ENCODE measurements at places on chromosomes 1 and 21. TPM values are rescaled to one million over a fixed set of nuclear protein-coding genes. Genes with fewer than 3 reads are reported as not detected.
A peak's percentile ranks its signal among the peaks of the same experiment; 100 is the strongest.

The S100PBP gene
- 32.1 TPM for total RNA-seq

The ARHGEF19 gene
- total RNA-seq, result 6.7 TPM

GRCh38 chr1:168223261-168223660, 2.5 kb upstream of the SFT2D2 start:
- H3K36me3 ChIP-seq, result no peaks in the 10 kb centered on the region
- no peak for DNase-seq
- peaks cover 24% of the 10 kb centered on the region for H3K4me1 ChIP-seq

DNA sequence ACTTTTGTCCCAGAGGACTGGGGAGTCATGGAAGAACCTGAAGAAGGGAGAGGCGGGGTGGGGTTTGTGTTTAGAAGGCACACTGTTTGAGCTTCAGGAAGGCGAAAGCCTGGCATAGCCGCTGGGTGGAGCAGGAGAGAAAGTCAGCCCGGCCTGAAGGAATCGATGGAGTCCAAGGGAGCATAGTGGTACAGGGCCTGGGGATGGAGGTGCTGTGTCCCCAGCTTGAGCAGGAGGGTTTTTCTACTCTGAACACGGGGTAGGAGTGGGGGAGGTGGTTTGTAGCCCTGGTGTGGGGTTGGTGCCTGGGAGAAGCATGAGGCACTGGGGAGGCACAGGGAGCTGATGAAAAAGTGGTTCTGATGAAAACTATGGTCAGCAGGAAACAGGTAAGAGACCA, 4.7 kb upstream of the CCDC24 start:
- no peaks in the 10 kb centered on the region for H3K36me3 ChIP-seq
- H3K4me3 ChIP-seq, result no peak overlapping the region
- H3K27me3 ChIP-seq, result no peaks in the 10 kb centered on the region
- peak overlapping the region; percentile 41 for H3K27ac ChIP-seq

The TTC24 gene
- total RNA-seq, result not detected

DNA sequence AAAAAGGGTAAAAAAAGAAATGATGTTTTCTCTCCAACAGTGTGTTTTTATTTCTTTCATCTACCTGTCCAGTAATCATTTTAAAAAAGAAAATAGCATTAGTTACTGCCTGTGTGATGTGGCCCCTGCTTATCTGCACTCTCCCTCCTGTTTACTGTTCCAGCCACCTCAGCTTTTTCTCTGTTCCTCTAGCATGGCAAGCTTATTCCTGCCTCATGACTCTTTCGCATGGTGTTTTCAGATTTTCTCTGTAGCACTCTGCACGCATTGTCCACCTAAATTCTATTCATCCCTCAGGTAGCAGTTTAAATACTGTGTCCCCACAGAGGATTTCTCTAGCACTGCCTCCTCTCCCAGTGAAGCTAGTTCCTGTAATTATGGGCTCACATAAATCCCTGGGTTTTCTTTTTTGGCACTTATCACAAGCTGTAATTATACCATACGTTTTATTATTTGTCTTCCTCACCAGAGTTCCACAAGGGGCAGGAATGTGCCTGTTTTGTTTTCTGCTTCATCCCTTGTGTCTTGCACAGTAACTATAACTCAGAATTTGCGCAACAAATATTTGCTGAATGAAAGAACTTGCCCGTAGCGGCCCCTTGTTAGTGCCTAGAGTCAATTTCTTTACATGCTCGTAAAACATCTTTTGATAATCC, 51.4 kb upstream of the LRIG2 start:
- no peaks in the 10 kb centered on the region for H3K27me3 ChIP-seq
- no peak for DNase-seq
- peak overlapping the region; percentile 84 for H3K27ac ChIP-seq

The IL12RB2 gene
- 3.3 TPM for total RNA-seq

DNA sequence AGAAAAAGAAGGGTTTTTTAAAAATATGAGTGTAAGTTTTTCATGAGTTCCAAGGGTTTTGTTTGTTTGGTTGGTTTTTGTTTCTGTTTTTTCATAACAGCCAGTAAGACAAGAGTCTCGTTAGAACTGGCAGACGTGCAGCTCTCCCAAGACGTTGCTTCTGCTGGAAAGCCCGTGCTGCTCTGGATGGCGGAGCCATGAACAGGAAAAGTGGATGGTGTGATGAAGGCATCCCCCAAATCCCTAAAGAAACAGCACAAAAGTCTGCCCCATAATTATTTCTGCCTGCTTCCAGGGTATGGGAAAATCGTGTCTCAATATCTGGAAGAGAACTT, 157.9 kb upstream of the BACE2 start:
- H3K36me3 ChIP-seq, result no peaks in the 10 kb centered on the region
- H3K27ac ChIP-seq, result no peak overlapping the region
- no peaks in the 10 kb centered on the region for H3K4me1 ChIP-seq
- no peak overlapping the region for H3K4me3 ChIP-seq

DNA sequence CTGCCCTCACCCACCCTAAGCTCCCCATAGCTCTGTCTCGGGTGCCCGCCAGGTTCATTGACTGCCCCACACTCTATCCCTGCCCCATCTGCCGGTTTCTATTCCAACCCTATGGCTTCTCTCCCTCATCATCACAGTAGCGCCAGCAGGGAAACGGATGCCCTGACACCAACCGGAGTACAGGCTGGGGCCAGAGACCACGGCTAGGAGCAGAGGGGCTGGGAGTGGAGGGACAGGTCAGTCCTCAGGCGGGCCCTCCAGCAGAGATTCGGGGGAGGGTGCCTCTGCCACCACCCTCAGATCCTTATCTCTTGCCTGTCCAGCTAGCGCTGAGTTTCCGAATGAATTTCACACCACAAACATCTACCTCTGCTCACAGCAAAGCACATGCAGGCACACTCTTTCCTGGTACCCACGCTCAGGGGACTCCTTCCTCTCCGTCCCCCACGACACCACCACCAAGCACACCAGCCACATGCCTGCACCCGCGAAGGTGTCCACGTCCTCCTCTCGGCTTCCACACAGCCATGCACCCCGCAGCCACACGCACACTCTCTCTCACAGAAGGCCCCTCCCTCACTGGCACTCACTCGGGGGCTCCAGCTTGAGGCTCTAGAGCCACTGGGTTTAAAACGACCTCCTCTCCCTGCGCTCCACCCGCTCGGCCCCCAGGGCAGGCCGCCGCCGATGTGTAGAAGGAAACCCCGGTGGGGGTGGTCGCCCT, 7.2 kb downstream of the TAL1 start:
- no peaks in the 10 kb centered on the region for H3K36me3 ChIP-seq
- H3K4me3 ChIP-seq, result no peak overlapping the region
- H3K4me1 ChIP-seq, result peaks cover 8% of the 10 kb centered on the region
- no peak for DNase-seq
- H3K27ac ChIP-seq, result no peak overlapping the region

- no peaks in the 10 kb centered on the region for H3K36me3 ChIP-seq
- H3K27me3 ChIP-seq, result no peaks in the 10 kb centered on the region
- no peak overlapping the region for H3K27ac ChIP-seq
- H3K4me3 ChIP-seq, result no peak overlapping the region
- H3K4me1 ChIP-seq, result peaks cover 46% of the 10 kb centered on the region
- DNase-seq, result no peak
Observed at GRCh38 chr1:155966135-155966534, 12.2 kb downstream of the ARHGEF2 start.

DNA sequence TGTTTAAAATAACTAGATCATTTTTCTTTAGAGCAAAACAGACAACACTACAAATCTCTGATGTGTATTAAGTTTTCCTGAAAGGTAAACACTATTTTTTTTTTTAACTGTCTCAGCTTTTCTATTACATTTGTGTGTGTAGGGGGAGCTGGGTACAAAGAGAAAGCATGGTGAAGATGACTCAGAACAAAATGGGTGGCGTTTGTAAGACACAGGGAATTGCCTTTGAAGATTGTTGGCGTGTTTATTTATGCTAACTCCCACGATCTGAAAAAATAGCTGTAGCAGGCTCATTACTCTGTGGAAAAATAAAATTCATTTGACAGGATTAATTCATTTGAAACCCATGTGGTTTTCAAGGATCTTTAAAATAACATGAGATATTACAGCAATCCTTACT, 285.1 kb downstream of the RYR2 start:
- no peaks in the 10 kb centered on the region for H3K36me3 ChIP-seq
- no peak overlapping the region for H3K4me3 ChIP-seq
- no peaks in the 10 kb centered on the region for H3K4me1 ChIP-seq
- H3K27me3 ChIP-seq, result no peaks in the 10 kb centered on the region

DNA sequence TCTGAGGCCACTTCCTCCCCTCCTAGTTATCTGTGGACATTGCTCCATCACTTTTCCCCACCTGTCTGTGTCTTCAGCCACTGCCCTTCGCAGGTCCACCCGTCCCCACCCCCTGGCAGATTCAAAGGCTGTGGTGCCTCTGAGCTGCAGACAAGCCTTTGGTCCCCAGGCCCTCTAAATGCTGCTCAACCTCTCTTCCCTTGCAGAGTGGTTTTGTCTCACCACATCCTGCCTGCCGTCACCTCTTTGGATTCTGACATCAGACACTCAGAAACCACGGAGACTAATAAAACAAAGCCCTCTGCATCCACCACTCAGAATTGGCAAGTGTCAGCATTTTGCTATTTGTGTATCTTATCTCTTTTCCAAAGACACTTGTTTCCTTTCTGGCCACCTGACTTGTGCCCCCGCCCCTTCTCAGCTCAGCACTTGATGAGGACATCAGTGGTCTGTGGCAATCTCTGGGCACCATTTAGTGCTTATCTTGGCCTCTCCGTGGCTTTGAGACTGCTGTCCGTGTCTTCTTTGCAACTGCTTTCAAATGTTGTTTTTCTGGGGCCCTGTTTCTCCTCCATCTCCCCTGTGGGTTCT, 7.7 kb downstream of the CNIH3 start:
- H3K4me1 ChIP-seq, result no peaks in the 10 kb centered on the region
- DNase-seq, result peak; percentile 47
- H3K4me3 ChIP-seq, result no peak overlapping the region

DNA sequence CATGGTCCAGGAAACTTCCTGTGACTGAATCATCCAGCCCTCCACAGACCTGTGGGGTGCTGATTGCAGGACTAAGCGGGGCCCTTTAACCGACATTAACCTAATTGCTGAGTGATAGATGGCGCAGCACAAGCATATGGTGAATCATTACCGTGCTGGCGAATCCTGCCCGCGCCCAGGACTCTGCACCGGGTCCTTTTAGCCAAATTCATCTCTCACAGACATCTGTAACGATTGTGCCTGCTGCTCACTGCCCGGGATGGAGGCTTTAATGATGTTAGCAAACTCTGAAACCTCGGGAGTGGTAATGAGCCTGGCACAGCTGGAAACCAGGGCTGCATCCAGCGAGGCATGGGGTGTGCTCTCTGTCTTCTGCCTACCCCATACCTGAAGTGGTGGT, 147.3 kb upstream of the CD34 start:
- no peaks in the 10 kb centered on the region for H3K4me1 ChIP-seq
- no peak overlapping the region for H3K27ac ChIP-seq
- no peak overlapping the region for H3K4me3 ChIP-seq
- no peaks in the 10 kb centered on the region for H3K36me3 ChIP-seq
- H3K27me3 ChIP-seq, result no peaks in the 10 kb centered on the region

- no peaks in the 10 kb centered on the region for H3K27me3 ChIP-seq
- H3K36me3 ChIP-seq, result no peaks in the 10 kb centered on the region
- no peak overlapping the region for H3K27ac ChIP-seq
- peaks cover 34% of the 10 kb centered on the region for H3K4me1 ChIP-seq
- no peak for DNase-seq
Observed at GRCh38 chr1:212754680-212755079, 36.9 kb downstream of the NSL1 start.

GRCh38 chr1:11374748-11375110, 101.7 kb downstream of the UBIAD1 start:
- H3K36me3 ChIP-seq, result no peaks in the 10 kb centered on the region
- peaks cover 4% of the 10 kb centered on the region for H3K27me3 ChIP-seq
- no peak for DNase-seq
- H3K4me3 ChIP-seq, result no peak overlapping the region
- no peaks in the 10 kb centered on the region for H3K4me1 ChIP-seq

DNA sequence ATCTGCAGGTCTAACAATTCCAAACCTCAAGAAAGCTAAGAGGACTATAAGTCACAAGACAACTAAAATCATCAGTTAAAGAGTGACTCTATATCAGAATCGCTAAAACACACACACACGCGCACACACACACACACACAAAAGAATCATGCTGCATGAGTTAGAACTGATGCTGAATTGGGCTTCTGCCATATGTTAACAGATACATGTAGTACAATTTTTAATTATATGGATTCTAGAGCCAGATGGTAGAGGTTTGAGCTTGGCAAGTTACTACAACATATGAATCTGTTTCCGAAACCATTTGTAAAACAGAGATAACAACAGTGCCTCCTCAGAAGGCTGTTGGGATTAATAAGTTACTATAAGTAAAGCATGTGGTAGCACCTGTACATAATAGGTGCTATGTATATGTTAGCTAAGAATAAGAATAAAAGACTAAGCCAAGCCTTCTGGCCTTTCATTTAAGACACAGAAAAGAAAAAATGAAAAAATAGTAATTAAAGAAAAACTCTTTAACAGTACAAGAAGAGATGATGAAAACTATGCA, 17.9 kb downstream of the EPRS1 start:
- no peaks in the 10 kb centered on the region for H3K4me1 ChIP-seq
- peaks cover 63% of the 10 kb centered on the region for H3K36me3 ChIP-seq
- no peaks in the 10 kb centered on the region for H3K27me3 ChIP-seq
- no peak for DNase-seq

- H3K4me1 ChIP-seq, result no peaks in the 10 kb centered on the region
- H3K36me3 ChIP-seq, result no peaks in the 10 kb centered on the region
- H3K27me3 ChIP-seq, result peaks cover 8% of the 10 kb centered on the region
- H3K4me3 ChIP-seq, result no peak overlapping the region
Observed at GRCh38 chr1:229894532-229894931, 172.5 kb upstream of the GALNT2 start.

DNA sequence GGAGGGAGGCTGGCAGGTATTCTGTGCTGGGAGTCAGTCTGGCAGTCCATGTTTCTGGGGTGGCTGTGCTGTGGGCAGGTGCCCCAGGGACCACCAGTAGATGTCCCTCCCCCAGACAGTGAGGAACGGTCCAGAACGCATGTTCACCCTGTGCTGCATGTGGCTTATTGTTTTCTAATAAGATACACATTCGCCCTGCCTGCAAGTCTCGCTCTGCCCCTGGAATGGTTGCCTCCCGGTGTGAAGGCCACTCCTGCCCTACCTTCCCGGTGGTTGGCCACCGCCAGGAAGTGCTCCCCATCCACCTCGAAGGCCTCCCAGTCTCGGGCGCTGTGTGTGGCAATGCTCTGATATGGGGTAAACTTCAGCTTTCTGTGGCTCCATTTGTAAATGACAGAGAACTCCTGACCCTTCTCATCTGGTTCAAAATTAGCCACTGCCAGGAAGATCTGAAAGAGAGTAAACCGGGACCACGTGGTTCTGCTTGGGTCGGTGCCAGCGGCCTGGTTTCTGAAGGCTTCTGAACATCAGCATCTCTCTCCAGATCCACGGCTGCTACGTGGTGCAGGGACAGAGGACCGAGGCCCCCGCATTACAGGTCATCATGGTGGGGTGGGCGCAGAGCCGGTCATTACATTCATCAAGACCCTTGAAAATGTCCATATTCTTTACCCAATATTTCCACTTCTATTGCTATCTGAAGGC, 14.5 kb downstream of the KRTAP10-1 start:
- peak; percentile 3 for DNase-seq
- H3K27ac ChIP-seq, result no peak overlapping the region
- no peaks in the 10 kb centered on the region for H3K27me3 ChIP-seq
- no peaks in the 10 kb centered on the region for H3K36me3 ChIP-seq
- no peak overlapping the region for H3K4me3 ChIP-seq
- no peaks in the 10 kb centered on the region for H3K4me1 ChIP-seq

- H3K36me3 ChIP-seq, result no peaks in the 10 kb centered on the region
- no peaks in the 10 kb centered on the region for H3K27me3 ChIP-seq
- H3K4me1 ChIP-seq, result peaks cover 43% of the 10 kb centered on the region
Observed at GRCh38 chr1:178345238-178345637, 151.5 kb downstream of the CLEC20A start.

GRCh38 chr1:201945863-201946223, 505 bp downstream of the LMOD1 start:
- DNase-seq, result no peak
- H3K27me3 ChIP-seq, result peaks cover 32% of the 10 kb centered on the region
- no peaks in the 10 kb centered on the region for H3K36me3 ChIP-seq
- H3K4me1 ChIP-seq, result peaks cover 9% of the 10 kb centered on the region
